T-helper 17 cell (primary cell): ENCODE measurements at places on chromosomes 12 and 14.

GRCh38 chr12:57213058-57213715, 3.4 kb upstream of the NXPH4 start:
- peak; percentile 77 for DNase-seq

- no peak for DNase-seq
Observed at GRCh38 chr12:53295891-53296219, 513 bp downstream of the PFDN5 start.

DNA sequence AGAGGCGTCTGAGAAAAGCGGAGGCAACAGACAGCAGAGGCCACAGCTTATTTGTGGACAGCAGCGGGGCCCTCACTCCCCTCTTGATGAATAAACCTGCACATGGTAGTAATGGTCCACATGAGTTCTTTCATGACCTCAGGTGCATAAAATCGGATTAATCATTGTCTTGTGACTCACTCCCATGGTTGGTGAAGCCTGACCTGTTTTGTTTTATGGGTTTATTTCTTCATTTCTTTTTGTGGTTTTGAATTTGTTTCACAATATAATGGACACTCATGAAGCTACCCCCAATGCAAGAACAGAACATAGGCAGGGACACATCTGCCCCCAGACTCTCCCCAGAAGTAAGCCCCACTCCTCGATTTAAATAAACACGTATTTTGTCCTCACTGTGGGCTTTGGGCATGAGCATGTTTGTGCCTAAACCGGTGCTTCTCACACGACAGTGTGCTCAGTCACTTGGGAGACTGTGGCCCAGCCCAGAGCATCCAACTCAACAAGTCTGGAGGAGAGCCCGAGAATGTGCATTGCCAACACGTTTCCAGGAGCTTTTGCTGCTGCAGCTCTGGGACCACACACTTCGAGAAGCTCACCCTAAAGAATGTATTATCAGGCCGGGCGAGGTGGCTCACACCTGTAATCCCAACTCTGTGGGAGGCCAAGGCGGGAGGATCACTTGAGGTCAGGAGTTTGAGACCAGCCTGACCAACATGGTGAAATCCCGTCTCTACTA, 116.1 kb downstream of the SCARB1 start:
- DNase-seq = no peak

- DNase-seq = no peak
Observed at GRCh38 chr12:7006639-7007038, 11.6 kb downstream of the LPCAT3 start.

- peak; percentile 94 for DNase-seq
Observed at GRCh38 chr12:132189378-132190011, 45.2 kb downstream of the NOC4L start.

GRCh38 chr14:22887990-22888378, 5.0 kb downstream of the REM2 start:
- no peak for DNase-seq

DNA sequence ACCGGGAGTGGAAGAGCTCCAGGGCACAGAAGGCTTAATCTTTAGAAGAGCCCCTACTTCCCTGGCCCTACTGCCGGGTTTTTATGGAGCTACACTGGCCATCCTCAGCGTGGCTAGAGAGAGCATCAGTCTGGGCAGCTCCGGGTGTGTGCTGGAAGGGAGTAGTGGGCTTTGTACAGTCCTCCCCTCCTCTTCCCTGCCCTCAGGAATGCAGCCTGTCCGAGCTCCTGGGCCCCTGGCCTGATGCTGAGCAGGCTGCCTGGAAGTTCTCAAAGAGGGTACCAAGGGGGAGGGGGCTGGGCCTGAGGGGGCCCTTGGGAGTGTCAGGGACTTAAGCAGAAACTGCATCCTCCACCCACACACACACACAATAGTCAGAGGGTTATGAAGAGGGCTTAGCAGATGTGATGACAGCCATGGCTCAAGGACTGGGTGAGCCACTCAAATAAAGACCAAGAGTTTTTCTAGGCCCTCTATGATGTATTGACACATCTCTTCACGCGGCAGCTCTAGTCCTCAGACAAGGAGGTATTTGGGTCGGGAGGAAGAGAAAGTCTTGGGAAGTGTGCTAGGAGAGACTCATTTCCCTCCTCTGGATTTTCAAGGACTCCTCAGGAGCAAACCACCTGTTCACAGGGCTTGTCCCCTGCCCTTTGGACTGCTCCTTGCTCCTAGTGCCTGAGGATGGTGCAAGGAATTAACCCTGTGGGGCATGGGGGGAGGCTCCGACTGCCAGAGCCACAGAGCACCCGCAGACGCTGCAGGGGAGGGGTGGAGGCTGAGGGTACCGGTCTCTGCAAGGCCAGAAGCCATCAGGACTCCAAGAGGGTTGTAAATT, 16.5 kb upstream of the FIGNL2 start:
- no peak for DNase-seq

DNA sequence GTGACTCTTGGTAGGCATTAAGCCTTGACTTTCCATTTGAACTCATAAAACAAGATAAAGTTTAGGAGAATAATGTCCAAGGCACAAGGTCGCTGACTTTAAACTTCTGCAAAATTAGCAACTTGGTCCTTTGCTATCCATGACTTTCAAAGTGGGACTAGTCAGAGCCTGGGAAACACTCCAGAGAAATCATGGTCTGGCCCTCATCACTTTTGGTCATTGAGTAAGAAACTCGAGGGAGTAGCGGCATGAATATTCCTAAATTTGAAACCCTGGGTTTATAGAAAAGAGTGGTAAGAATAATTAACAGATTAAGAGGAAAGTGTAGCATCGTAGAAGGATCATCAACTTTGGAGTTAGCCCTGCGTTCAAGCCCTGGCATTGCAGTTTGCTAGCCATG, 16.9 kb upstream of the APPL2 start:
- DNase-seq = no peak

DNA sequence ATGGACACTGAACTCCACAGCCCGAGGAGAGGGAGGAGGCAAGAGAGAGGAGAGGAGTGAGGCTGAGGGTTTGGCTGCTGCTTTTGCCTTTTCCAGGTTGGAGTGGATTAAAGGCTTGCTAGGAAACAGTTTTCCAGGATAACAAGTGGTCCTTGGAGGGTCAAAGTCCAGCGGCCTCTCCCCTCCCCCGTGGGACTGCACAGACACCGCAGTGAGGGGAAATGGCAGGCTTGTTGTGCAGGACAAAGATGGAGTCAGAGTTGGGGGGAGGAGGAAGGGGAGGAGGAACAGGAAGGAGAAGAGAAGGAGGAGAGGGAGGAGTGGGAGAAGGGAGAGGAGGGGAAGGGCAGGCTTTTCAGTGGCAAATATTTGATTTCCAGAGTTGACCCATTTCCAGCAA, 245.5 kb downstream of the RBM19 start:
- no peak for DNase-seq
